ENCODE measurements at places on chromosomes 2 and 18. TPM values are rescaled to one million over a fixed set of nuclear protein-coding genes. Genes with fewer than 3 reads are reported as not detected.

DNA sequence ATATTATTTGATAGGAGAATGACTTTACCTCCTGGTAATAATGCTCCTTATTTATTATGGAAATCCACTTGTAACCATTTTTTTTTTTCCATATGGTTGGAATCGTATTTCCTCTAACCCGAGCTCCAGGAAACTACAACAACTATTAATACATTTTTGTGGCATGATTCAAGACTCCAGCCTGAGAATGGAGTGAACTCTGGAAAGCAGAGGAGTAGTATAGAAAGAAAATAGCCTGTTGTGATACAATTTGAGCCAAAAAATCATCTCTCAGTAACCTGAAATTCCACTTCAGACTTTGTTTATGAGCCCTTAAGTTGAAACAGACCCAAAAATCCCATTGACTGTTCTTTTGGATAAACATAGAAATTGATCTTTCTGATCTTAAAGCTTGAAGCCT lies 921.1 kb downstream of the SOCS6 start:
- no peak overlapping the region for H3K4me3 ChIP-seq
- H3K27ac ChIP-seq = no peak overlapping the region
- no peak for DNase-seq
- no peaks in the 10 kb centered on the region for H3K36me3 ChIP-seq
- no peaks in the 10 kb centered on the region for H3K4me1 ChIP-seq

The POTEI gene
- total RNA-seq = 0.24 TPM

GRCh38 chr2:20135631-20136050 lies 84.2 kb upstream of the LAPTM4A start:
- no peak overlapping the region for H3K4me3 ChIP-seq
- H3K4me1 ChIP-seq = no peaks in the 10 kb centered on the region

DNA sequence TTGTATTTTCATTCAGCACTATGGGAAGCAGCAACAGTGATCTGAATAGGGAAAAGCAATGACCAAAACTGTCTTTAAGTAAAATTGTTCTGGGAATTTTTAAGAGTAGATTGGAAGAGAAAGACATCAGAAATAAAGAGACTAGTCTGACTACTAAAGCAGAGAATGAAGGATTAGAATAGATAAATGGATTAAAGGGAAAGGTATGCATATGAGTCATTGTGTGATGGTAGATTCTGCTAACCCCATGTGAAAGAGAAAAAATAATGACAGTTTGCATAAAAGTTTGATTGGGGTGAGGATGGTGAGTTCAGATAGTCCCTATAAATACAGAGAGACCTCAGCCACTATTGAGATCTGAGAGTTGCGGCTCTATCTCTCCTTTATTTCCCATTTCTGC lies 139.6 kb upstream of the DCC start:
- H3K27me3 ChIP-seq = no peaks in the 10 kb centered on the region
- no peak overlapping the region for H3K4me3 ChIP-seq
- no peak overlapping the region for H3K27ac ChIP-seq
- DNase-seq = no peak
- H3K4me1 ChIP-seq = no peaks in the 10 kb centered on the region
- no peaks in the 10 kb centered on the region for H3K36me3 ChIP-seq

GRCh38 chr2:86035376-86035882 lies 70.3 kb downstream of the POLR1A start:
- peak overlapping the region; percentile 17 for H3K4me3 ChIP-seq
- peak overlapping the region; percentile 88 for H3K27ac ChIP-seq
- H3K4me1 ChIP-seq = peaks cover 53% of the 10 kb centered on the region
- H3K36me3 ChIP-seq = peaks cover 43% of the 10 kb centered on the region
- no peaks in the 10 kb centered on the region for H3K27me3 ChIP-seq

The CACNB4 gene
- total RNA-seq = 17.3 TPM

DNA sequence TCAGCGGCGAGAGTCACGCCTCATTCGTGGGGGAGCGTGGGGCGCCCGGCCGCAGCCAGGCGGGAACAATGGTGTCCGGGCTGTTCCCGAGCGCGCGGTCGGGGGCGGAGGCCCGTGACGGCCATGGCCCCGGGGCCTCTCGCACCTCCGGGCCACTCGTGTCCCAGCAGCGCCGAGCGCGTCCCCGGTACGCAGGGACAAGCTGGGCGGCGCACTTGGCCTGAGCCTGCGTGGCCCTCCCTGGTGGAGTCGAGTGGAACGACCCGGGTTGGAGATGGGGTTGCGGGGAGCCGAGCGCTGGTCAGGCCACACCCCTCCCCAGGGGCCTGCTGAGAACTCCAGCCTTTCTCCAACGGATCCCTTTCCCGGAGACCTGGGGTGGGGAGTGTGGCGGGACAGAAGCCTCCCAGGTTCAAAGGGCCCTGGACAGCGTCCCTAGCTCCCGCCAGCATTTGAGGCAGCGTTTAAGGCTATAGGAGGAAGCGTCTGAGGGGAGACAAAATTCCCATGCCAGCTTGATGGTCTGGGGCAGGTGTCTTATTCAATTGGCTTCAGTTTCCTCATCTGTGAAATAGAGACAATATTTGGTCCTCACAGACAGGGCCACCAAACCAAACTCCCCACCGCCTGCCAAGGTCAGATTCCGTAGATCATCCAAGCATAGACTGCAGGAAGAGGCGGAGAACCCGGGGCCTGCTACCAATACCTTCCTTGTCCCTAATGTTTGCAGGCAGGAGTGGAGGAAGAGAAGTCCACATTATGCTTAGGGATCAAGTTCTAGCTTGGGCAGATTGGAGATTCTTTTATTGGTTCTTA lies 553 bp downstream of the CNDP2 start:
- no peaks in the 10 kb centered on the region for H3K27me3 ChIP-seq
- peak overlapping the region; percentile 94 for H3K4me3 ChIP-seq
- H3K36me3 ChIP-seq = peaks cover 9% of the 10 kb centered on the region
- H3K27ac ChIP-seq = peak overlapping the region; percentile 98
- DNase-seq = peak; percentile 84
- H3K4me1 ChIP-seq = peaks cover 44% of the 10 kb centered on the region

The C2orf78 gene
- total RNA-seq = not detected

DNA sequence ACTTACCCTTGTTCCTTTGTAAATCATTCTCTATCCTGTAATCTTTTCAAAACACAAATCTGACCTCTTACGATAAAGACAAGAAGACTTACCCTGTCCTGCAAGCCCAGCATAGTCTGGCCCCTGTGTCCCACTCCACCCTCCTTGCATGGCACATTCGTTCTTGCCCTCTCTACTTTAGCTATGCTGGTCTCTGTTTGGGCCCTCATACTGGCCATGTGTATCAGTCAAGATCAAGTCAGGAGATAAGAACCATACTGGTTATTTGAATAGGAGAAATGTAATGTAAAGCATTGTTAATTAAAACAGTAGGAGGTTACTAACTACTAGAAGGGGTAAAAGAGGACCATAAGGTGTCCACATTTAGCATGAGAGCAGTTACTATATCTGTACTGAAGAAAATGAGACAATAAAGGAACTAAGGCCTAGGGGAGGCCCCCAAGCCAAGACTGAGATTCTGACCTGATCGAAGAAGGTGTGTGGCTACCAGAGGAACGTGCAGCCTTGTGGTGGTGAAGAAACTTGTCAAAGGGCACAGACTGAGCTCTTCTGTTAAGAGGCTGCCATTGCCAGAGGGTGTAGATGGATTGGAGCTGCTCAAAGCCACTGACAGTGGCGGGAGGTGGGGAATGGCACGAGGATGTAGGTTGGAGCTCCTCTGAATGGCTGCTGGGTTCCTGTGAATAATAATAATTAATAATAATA lies 80.8 kb downstream of the KCTD18 start:
- no peaks in the 10 kb centered on the region for H3K27me3 ChIP-seq
- peaks cover 16% of the 10 kb centered on the region for H3K36me3 ChIP-seq
- no peaks in the 10 kb centered on the region for H3K4me1 ChIP-seq
- H3K27ac ChIP-seq = no peak overlapping the region
- H3K4me3 ChIP-seq = no peak overlapping the region

The IL36A gene
- not detected for total RNA-seq

The SERPINB12 gene
- not detected for total RNA-seq

DNA sequence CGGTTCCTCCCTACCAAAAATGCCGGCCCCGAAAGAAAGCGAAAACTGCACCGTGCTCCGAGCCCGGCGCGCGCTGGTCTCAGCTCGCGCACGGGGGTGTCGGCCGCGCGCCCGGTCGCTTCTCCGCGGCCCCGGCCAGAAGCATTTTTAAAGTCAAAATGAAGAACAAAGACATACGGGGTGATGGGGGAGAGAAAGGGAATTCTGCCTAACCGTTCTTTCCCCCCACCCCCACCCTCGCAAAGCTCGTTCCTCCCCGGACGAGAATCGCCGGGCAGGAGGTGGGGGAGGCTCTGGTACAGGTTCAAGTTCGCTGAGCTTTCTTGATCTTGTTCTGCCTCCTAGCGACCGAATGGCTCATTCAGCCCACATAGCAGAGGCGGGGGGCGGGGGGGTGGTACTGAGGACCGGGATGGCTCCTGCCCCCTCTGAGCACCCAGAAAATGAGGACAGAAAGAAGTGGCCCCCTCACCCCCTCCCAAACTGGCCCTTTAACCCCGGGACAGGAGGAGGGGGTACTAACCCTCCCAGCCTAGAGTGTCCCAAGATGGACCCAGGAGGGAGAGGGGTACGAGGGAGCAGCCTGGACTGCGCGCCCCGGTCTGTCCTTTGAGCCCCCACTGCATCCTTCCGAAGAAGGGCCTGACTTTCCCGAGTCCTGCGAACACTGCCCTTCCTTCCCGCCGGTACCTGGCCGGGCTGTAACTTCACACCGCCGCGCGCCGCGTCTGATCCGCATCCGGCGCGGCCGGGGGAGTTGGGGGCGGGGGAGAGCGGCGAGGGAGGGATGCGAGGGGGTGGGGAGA lies 3.1 kb downstream of the BCL11A start:
- peaks cover 93% of the 10 kb centered on the region for H3K27me3 ChIP-seq
- peak; percentile 85 for DNase-seq
- H3K27ac ChIP-seq = peak overlapping the region; percentile 66
- H3K4me3 ChIP-seq = peak overlapping the region; percentile 64
- H3K36me3 ChIP-seq = no peaks in the 10 kb centered on the region

GRCh38 chr2:175461839-175462238 lies 280.3 kb upstream of the ATP5MC3 start:
- no peaks in the 10 kb centered on the region for H3K27me3 ChIP-seq
- H3K4me3 ChIP-seq = no peak overlapping the region
- no peak overlapping the region for H3K27ac ChIP-seq
- H3K4me1 ChIP-seq = no peaks in the 10 kb centered on the region

- H3K36me3 ChIP-seq = no peaks in the 10 kb centered on the region
- DNase-seq = no peak
- no peaks in the 10 kb centered on the region for H3K4me1 ChIP-seq
- no peak overlapping the region for H3K27ac ChIP-seq
- H3K4me3 ChIP-seq = no peak overlapping the region
- H3K27me3 ChIP-seq = no peaks in the 10 kb centered on the region
Observed at GRCh38 chr2:41722668-41723369, 325.0 kb upstream of the PKDCC start.

GRCh38 chr18:32582455-32582854 lies 111.8 kb upstream of the GAREM1 start:
- no peak overlapping the region for H3K4me3 ChIP-seq
- no peaks in the 10 kb centered on the region for H3K36me3 ChIP-seq
- no peaks in the 10 kb centered on the region for H3K27me3 ChIP-seq

The DOK6 gene
- total RNA-seq = 3.2 TPM

DNA sequence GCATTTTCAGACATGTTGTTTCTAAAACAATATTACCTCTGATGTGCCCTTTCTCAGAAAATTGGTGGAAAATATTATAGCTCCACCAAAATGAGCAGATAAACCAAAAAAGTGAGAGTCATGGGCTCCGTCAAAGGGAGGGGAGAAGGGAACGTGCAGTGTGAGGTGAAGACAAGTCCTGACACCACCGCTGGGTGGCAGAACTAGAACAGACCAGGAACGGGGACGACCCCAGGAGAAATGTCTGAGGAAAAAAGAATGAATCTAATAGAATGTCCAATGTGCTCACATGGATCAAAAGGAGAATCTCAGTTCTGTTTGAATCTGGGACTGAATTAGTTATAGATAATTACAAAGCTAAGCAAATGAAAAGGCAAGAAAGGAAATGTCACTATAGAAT lies 22.6 kb upstream of the BCL2 start:
- no peaks in the 10 kb centered on the region for H3K27me3 ChIP-seq
- no peak for DNase-seq
- H3K4me3 ChIP-seq = no peak overlapping the region
- H3K36me3 ChIP-seq = peaks cover 97% of the 10 kb centered on the region
- no peaks in the 10 kb centered on the region for H3K4me1 ChIP-seq

The SERTAD2 gene
- 20.1 TPM for total RNA-seq

DNA sequence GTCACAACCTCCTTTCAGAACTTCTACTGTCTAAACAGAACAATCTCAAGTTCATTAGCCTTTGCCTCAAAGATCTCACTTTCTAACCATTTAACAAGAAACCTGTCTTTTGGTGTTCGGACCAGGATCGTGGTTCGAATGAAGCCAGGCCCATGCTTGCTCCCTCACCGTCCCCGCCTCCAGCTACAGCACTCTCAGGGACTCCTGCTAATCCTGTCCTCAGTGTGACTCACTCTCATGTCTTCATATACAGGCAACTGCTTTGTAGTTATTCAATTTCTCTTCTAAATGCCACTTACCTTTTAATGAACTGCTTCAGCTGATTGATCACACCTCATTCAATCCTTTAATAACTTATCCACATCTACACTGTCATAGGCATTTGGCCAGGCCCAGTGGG lies 15.8 kb downstream of the SERTAD2 start:
- H3K4me3 ChIP-seq = no peak overlapping the region
- peaks cover 35% of the 10 kb centered on the region for H3K36me3 ChIP-seq
- H3K4me1 ChIP-seq = peaks cover 65% of the 10 kb centered on the region

- H3K4me3 ChIP-seq = no peak overlapping the region
- DNase-seq = no peak
- H3K27ac ChIP-seq = no peak overlapping the region
Observed at GRCh38 chr2:234158812-234159211, 108.3 kb downstream of the SPP2 start.

The CAPN14 gene
- total RNA-seq = 0.15 TPM

DNA sequence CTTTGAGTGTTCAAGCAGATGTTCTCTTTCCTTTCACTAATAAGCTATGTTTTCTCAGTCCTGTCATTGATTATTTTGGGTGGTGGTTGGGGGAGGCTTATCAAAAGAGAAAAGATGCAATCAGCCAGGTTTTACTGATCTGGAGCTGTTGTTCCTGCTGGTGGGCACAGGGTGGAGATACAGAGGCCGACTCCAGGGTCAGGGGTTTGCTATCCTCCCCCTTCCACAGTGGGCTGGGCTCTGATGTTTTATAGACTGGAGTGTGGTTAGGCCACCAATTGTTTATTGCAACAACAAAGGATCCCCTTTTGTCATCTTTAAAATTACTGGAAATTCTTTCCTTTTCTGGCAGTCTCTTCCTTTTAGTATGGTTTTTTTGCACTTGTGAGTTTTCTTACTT lies 120.5 kb downstream of the TANC1 start:
- H3K36me3 ChIP-seq = no peaks in the 10 kb centered on the region
- no peaks in the 10 kb centered on the region for H3K27me3 ChIP-seq
- DNase-seq = no peak
- peaks cover 82% of the 10 kb centered on the region for H3K4me1 ChIP-seq
- peak overlapping the region; percentile 60 for H3K27ac ChIP-seq

DNA sequence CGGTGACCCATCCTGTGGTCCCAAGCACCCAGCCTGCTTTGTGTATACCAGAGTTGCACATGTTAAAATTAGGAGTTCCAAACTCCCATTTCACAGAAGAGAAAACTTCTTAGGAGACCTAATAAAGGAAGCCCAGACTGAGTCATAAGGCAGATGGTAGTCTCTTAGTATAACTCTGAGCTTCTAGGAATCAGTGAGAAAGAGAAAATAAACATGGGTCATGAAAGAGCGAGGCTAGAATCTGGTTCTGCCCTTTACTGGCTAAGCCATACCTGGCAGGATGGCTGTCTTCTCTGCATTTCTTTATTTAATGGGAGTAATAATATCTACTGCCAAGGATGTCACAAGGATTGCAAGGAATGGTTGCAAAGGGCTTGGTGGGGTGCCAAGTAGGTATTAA lies 101.2 kb upstream of the TRIB2 start:
- no peak for DNase-seq
- H3K36me3 ChIP-seq = no peaks in the 10 kb centered on the region
- no peaks in the 10 kb centered on the region for H3K4me1 ChIP-seq
- no peak overlapping the region for H3K27ac ChIP-seq

Measured in lower lobe of right lung (tissue), 2 donors.